ENCODE measurements at places on chromosomes 5 and 9. TPM values are rescaled to one million over a fixed set of nuclear protein-coding genes. Genes with fewer than 3 reads are reported as not detected.
A peak's percentile ranks its signal among the peaks of the same experiment; 100 is the strongest.

- no peak for DNase-seq
These were observed 524 bp downstream of the MEGF10 start for GRCh38 chr5:127290946-127291693.

The OR2K2 gene
- not detected for total RNA-seq

- DNase-seq: no peak
These were observed 1252.6 kb upstream of the NUDT12 start for GRCh38 chr5:104815212-104815611.

DNA sequence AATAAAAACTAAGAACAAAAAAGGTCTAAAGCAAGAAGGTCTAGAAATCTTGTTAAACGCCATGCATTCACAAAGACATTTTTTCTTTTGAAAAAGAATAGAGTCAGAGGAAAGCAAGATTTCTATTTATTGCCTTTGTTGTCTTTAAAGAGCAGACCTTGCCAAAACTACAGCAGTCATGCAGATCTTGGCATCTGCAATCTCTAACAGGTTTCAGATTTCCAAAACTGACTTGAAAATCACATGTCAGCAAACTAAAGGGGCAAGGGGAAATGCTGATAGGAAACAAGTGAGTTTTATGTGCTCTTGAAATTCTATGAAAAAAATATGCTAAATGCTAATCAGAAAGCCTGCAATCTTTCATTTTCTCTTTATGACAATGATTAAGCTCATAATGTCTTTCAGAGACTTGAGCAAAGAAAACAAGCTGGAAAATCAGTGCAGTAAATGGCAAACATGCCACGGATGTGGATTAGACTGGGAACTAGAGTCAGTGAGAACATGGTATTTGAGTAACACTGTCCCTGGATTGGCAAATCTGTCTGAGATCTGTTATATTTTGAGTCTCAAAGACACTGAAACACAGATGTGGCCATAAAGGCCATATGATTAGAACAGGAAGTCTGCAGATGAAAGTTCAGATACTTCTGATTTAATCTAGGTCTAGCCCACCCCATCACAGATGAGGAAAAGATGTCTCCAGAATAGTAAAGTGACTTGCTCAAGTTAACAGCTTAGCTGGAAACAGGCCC lies 361.4 kb upstream of the RPS23 start:
- no peak for DNase-seq

The CKMT2 gene
- not detected for total RNA-seq

- no peak for DNase-seq
These were observed 1640.3 kb upstream of the C9orf72 start for GRCh38 chr9:29213417-29214153.

- no peak for DNase-seq
These were observed 127.7 kb downstream of the TMC1 start for GRCh38 chr9:72649127-72649442.

DNA sequence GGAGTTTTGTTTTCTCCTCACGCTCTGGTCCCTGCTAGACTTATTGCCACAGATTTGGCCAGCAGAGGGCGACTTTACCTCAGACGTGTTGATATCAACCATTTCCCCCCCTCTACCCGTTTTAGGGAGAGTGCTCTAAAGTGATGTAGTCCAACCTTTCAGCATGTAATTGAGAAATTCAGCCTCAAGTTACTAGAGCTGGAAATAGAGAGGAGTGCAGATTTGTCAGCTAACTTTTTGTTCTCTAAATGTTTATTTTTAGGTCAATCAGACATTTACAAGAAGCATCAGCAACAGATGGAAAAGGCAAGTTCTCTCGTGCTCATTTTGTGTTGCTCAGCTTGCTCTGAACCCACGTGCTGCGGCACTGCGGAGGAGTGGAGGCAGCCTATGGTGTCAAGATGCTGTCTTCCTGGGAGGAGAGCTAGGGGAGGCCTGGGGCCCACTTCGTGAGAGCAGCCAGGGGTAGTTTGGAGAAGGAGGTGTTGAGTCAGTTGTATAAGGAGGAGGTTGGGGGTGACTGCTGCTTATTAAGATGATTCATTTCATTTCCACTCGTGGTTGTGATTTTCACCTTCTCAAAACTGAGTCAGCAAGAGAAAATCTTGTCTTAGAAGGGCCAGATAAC lies 53.6 kb downstream of the GPR107 start:
- peak; percentile 90 for DNase-seq

DNA sequence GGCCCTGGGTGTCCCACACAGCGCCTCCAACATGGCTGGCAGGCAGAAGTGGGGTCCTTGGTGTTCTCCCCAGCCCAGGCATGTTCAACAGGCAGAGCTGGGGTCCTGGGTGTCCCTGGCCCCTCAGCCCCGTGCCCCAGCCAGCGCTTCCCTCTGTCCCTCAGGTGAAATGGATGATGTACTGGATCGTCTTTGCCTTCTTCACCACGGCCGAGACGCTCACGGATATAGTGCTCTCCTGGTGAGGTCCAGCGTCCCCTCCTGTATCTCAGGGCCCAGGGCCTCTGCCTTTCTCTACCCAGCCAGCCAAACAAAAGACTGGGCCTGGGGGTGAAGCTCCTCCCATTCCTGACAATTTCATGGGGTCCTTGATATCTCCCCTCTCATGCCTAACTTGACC lies 2.4 kb downstream of the REEP2 start:
- no peak for DNase-seq

- DNase-seq: no peak
These were observed 172.3 kb upstream of the MVB12B start for GRCh38 chr9:126154182-126154827.

DNA sequence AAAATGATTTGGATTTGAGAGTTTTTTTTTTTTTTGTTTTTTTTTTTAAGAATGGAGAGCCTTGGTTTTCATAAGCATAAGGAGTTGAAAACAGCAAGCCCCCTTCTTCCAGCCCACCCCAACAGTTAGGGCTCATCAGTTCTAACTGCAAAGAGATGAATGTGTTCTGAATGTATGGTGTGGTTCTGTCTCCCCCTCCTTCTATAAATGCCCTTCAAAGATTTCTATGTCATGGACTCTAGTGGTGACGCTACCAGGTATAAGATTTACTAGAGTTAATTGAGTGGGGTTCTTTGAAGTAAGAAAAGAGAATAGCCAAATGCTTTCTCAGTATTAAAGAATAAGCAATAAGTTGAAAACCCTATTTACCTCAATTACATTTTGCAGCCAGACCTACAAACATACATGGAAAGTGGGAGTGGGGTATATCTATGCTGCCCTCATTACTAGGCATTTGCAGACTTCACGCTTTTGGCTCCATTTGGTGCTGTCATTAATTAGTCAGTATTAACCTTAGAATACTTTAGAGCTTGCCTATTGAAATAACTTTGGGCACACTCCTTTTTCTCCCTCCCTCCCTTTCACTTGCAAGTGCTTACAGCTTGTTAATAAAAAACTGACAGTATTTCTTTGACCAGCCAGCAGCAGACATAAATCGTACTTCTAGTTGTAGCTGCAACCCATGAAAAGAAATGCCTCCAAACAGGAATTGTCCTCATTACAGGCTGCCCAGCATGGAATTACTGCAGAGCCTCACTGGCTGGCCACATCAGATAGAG lies 667.2 kb upstream of the ZNF608 start:
- DNase-seq: no peak

DNA sequence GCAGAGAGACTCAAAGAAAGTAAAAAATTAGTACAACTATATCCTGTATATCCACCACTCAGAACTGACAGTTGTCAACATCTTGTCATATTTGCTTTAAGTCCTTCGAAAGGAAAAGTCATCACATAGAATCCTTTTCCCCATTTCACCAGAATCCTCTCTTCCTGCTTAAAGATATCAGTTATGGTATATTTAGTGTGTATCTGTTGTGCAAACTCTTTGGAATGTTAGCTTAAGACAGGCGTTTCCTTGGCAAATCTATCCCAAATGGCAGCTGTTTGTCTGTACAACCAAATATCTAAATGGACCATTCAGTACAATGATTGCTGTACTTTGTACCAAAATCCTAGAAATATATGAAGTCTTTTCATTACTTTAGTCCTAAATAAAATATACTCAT lies 98.5 kb downstream of the ITGA1 start:
- no peak for DNase-seq

GRCh38 chr9:127223810-127224177 lies 40.8 kb upstream of the GARNL3 start:
- no peak for DNase-seq

DNA sequence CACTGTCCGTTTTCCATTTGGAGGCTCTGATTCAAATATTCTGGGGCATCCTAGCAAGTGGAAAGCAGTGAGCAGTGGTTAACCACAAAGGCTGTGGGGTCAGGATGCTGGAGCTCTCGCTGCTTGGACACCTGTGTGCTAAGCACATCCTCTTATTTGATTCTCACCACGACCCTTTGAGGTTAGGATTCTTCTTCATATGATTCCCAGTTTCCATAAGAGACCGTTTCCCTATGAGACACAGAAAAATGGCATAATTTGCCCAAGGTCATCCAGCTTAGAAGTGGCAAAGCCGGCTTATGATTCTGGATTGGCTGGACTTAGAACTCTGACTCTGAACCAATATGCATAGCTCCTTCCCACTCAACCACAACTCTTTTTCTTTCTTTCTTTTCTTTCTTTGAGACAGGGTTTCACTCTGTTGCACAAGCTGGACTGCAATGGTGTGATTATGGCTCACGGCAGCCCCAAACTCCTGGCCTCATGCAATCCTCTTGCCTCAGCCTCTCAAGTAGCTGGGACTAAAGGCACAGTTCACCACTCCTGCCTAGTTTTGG lies 207.7 kb downstream of the TTLL11 start:
- no peak for DNase-seq

GRCh38 chr9:37209431-37210386 lies 89.3 kb downstream of the ZCCHC7 start:
- no peak for DNase-seq

GRCh38 chr9:85547599-85547998 lies 194.2 kb downstream of the AGTPBP1 start:
- no peak for DNase-seq

DNA sequence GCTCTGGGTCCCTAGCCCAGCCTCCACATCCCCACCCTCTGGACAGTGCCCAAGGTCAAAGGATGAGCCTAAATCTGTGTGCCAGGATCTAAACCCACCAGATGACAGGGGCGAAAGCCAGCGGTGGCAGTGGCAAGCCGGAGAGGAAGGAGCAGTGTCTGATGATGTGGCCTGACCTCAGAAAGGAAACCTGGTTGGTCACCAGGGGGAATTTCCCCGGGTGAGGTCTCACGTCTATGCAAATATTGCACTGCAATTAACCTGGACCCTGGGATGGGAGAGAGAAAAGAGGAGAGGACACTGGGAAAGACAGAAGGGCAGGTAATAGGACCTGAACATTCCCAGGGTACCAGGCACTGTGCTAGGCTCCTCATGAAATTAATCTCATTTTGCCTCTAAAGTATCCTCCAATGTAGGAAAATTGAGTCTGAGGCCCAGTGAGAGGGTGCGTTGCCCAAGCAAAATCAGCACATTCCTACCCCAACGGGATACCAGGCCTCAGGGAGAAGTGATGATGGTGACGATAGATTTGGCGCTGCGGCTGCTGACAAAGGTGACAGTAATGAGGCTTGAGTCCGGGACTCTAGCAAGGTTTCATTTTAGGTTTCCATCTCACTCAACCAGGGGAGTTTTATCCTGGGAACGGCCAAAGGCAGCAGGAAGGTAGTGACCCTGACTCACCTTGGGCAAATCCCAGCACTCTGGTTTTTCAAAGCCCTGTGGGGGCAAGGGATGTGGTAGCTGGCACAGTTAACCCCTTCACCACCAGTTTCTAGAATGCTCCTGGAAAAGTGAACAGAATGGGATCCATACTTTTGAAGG lies 13.4 kb upstream of the TNIP1 start:
- peak; percentile 71 for DNase-seq

The SLC9A3 gene
- 1.9 TPM for total RNA-seq

The BAG1 gene
- 96.3 TPM for total RNA-seq

- DNase-seq: no peak
These were observed 17.9 kb upstream of the C5orf47 start for GRCh38 chr5:173970878-173971650.

GRCh38 chr9:38305582-38305981 lies 86.9 kb upstream of the ALDH1B1 start:
- DNase-seq: no peak

The C5orf34 gene
- 10.3 TPM for total RNA-seq

DNA sequence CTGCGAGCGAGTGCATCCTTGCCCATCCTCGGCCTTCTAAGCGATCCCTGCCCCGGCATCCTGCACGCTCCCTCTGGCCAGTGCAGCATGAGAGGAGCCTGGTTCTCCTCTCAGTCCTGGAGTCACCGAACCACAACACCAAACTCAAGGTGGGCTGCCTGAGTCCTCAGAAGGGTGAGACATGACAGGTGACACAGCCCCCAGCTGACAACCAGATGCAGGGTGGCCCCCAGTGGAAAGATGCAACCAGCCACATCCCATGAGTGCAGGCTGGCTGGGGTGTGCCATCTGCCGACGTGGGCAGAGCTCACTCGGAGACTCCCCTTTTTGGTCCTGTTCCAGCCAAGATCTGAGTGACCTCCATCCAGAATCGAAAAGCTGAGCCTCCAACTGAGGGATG lies 58.4 kb downstream of the COL23A1 start:
- no peak for DNase-seq

- DNase-seq: no peak
These were observed 25.6 kb downstream of the ZNF474 start for GRCh38 chr5:122154910-122155309.

The PRR16 gene
- total RNA-seq: not detected

DNA sequence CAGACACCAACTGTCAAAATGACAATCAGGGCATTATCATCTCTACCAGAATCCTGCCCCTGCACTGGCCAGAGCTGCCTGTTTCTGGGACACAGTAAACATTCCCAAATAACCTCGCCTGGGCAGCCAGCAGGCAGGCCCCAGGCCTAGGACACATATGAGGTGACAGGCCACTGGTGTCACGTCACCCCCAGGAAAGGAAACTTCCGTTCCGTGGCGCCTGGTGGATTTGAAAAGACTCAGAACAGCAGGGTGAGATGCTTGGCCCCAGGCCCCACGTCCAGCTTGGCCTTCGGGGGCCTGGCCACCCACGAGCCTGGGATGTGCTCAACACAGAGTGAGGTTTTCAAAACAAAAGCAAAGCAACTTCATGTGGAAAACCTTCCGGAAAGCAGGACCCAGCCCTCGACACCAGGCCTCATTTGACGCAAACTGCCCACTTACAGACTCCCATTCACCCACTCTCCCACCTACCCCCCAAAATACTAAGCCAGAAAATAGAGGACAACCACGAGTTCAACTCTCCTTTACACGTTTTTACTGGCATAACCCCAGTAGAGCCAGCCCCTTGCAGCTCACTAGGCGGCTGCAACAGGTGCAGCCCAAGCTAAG lies 1.2 kb downstream of the SEMA4D start:
- peak; percentile 68 for DNase-seq
